ENCODE measurements at places on chromosomes 12 and 14.

DNA sequence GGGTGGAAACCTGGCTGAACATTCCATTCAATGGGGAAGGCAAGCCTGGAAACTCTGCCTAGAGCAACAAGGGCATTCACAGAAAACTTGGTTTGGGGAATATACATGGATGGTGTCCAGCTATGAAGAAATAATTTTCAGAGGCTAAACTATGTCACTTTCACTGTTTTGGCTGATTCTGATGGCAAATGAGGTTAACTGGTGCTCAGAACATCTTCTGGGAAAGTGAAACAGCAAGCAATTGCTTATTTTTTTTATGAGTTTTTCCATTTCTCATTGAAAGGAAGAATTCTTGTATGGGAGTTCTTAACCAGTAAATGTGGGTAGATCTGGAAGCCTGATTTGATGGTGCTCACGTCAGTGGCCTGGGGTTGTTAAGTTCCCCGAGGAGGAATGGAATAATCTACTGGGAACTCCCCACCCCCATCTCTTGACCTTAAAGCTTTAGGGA, 132.8 kb upstream of the BTG1 start:
- no peak for DNase-seq

- no peak for DNase-seq
These were observed 40.6 kb downstream of the EP400 start for GRCh38 chr12:131990066-131990979.

DNA sequence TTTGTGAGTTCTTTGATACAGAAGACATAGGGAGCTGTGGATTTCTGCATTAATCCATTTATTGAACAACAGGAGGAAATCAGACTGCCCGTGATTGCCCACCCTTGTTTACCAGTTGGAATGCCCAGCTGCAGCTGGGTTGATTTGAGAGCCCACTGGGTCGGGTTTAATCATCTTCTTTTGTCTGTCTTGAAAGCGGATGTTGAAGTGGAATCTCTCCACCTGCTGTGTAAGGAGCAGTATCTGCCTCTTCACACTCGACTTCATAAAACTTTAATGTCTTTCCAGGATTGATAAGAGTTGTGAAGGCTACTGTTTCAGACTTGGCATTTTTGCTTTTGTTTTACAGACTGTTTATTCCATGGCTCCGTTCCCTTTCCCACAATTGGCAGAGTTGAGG, 39.9 kb downstream of the TBC1D30 start:
- DNase-seq: no peak

- DNase-seq: no peak
These were observed 69.2 kb downstream of the C2CD5 start for GRCh38 chr12:22474970-22475720.

DNA sequence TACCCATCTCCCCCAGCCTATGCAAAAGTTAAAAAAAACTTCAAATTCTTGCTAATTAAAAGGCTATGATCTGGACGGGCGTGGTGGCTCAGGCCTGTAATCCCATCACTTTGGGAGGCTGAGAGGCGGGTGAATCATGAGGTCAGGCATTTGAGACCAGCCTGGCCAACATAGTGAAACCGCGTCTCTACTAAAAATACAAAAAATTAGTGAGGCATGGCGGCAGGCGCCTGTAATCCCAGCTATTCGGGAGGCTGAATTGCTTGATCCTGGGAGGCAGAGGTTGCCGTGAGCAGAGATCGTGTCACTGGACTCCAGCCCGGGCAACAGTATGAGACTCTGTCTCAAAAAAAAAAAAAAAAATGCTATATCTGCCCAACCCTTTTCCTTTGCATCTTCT, 925.4 kb downstream of the GALC start:
- no peak for DNase-seq

GRCh38 chr12:129296671-129297070, 443.4 kb downstream of the GLT1D1 start:
- DNase-seq: no peak

- no peak for DNase-seq
These were observed 506.4 kb downstream of the MED13L start for GRCh38 chr12:115771065-115771464.

- DNase-seq: no peak
These were observed 214.1 kb downstream of the DUSP6 start for GRCh38 chr12:89138048-89138852.

GRCh38 chr12:129670256-129670920, 233.4 kb downstream of the TMEM132D start:
- no peak for DNase-seq

- DNase-seq: no peak
These were observed 216.1 kb downstream of the TMEM121 start for GRCh38 chr14:105742531-105742848.

GRCh38 chr14:33711811-33712216, 239.1 kb downstream of the EGLN3 start:
- no peak for DNase-seq

DNA sequence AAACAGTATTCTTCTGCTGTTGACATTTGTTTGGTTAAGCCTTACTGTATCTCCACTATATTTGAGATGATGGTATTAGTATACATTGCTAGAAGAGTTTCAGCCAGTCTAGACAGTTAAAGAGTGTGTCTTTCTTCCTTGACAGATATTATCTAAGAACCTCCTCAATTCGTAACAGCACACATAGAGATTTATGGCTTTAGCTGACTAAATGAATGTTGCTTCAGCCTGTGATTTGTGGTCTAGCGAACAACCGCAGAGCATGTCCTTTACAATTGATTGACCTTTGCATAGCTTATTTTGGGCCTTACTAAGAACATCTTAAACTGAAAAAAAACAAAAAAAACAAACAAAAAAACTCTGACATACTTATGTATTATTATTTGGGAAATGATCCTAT, 122.2 kb downstream of the DAAM1 start:
- DNase-seq: no peak

DNA sequence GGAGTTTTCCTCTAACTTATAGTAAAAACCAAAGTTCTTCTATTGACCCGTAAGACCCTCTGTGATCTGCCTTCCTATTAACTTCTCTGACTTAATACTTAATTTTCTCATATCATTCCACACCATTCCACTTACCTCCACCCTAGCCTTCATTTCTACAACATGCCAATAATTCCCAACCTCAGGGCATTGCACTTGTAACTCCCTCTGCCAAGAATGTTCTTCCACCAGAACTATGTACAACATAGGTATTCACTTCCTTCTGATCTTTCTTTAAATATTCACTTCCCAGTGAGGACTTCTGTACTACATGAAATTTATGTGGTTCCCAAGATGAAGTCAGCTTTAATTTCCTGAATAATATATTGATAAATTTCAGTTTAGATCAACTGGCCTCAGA, 531.7 kb downstream of the LRFN5 start:
- no peak for DNase-seq

- no peak for DNase-seq
These were observed 717.7 kb upstream of the USP15 start for GRCh38 chr12:61542551-61542950.

DNA sequence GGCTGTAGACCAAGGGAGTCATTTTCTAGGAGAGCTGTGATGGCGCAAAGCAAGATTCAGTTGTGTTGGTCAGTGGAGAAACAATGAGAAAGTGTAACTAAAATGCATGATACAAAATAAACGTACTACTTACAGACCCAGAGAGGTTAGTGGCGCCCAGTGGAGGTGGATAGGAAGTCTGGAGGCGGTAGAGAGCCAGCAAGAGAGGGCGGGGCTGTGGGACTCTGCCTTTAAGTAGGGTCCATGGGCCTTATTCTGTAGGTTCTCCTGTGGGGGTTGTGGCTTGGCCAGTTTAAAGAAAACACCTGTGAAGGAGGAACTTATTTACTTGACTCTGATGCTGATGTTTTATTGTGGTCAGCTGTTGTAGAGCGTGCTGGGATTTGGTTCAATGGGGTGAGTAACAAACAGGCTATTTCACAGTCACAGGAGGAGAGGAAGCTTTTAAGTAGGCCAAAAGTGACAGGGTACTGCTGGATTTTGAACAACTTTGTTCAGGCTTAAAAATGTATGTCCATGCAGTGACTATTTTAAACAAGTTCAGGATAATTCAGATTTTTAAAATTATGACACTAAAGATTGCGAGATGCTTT, 1097.7 kb downstream of the TMTC2 start:
- no peak for DNase-seq

- DNase-seq: no peak
These were observed 8.0 kb upstream of the NRXN3 start for GRCh38 chr14:78162202-78162601.

DNA sequence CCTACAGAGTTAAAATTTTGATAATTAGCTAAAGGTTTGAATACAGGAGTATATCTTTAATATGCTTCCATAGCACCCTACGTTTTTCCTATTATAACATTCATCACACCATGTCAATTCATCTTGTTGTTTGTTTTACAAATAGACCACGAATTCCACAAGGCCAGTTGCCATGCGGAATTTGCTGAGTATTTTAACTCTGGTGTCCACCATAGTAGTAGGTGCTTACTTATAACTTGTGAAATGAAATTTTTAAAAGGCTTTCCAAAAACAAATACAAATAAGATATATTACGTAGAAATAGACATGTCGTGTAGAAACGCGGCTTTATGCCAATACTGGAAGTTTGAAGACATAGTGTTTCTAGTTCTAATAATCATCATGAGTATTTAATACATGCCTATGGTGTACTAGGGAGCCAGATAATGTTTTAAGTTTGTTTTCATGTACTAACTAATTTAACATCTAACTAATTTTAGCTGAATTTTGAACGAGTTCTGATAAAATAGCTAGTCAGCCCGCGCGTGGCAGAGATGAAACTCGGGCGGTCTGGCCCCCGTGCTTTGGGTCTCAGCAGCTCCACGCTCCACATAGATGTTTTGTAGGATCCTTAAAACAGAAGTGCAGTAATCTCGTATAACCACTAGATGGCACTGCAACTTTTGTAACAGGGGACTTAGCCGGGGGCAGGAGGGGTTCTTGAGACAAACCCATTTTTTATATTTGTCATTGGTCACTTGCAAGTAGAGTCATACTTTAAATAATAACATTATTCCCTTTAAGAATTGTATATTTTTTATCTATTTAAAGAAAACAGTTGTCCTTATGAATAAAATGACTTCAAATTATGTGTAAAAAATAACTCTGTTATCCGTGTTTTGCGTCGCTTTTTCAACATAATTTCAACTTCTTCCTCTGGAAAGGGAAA, 10.2 kb downstream of the CD69 start:
- DNase-seq: no peak

DNA sequence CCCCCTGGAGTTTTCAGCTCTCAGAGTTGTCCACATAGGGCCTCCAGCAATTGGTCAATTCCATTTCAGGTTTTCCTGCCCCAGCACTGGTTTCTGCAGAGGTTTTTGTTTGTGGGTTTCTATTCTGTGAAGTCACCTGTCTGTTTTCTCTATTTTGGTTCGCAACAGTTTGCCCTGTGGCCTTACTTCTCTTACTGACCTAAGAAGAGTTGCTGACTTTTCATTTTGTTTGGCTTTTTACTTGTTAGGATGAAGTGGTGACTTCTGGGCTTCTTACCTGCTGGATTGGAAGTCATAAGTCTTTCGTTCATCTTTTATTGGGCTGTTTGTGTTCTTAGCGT, 196.4 kb upstream of the PARP11 start:
- no peak for DNase-seq

DNA sequence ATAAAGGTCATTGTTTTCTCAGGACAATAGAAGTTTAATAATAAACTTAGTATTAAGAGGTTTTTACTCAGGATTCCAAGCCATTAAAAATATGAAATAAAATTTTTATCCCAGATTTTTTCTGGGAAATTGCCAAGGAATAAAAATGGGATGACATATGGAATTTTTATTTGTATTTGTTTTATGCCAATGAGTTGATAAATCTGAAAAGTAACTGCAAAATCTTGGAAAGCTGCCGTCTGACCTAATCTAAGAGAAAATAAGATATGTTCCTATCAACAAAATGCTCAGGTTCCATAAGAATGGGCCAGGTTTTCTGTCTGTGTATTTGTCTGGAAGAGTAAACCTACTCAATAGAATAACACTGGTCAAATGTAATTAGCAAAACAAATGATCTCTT, 22.2 kb upstream of the KERA start:
- no peak for DNase-seq

- no peak for DNase-seq
These were observed 74.9 kb downstream of the NTF3 start for GRCh38 chr12:5506821-5507231.

GRCh38 chr12:2287589-2287988, 234.8 kb downstream of the CACNA1C start:
- no peak for DNase-seq

- no peak for DNase-seq
These were observed 32.3 kb downstream of the EFCAB11 start for GRCh38 chr14:89922031-89922907.

- no peak for DNase-seq
These were observed 410.7 kb upstream of the RGS6 start for GRCh38 chr14:71521238-71522135.

DNA sequence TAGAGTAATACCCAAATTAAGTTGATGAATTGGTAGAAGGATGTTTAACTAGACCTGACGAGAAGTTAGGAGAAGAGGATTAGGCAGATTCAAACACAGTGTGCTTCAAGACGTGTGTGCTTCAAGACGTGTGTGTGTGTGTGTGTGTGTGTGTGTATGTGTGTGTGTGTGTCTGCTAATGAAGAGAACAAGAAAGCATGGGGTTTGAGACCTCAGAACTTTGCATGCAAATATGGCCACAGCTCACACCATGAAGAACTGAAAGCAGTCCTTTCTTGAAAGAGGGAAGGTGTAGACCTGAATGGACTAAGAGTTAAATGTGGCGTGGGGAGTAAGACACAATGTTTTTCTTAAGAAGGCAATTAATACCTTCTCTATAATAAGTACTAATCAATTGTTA, 32.5 kb upstream of the SSPN start:
- DNase-seq: no peak

- no peak for DNase-seq
These were observed 1123.0 kb downstream of the VRK1 start for GRCh38 chr14:97920201-97920600.

GRCh38 chr12:103580026-103580425, 7.0 kb upstream of the STAB2 start:
- DNase-seq: no peak

DNA sequence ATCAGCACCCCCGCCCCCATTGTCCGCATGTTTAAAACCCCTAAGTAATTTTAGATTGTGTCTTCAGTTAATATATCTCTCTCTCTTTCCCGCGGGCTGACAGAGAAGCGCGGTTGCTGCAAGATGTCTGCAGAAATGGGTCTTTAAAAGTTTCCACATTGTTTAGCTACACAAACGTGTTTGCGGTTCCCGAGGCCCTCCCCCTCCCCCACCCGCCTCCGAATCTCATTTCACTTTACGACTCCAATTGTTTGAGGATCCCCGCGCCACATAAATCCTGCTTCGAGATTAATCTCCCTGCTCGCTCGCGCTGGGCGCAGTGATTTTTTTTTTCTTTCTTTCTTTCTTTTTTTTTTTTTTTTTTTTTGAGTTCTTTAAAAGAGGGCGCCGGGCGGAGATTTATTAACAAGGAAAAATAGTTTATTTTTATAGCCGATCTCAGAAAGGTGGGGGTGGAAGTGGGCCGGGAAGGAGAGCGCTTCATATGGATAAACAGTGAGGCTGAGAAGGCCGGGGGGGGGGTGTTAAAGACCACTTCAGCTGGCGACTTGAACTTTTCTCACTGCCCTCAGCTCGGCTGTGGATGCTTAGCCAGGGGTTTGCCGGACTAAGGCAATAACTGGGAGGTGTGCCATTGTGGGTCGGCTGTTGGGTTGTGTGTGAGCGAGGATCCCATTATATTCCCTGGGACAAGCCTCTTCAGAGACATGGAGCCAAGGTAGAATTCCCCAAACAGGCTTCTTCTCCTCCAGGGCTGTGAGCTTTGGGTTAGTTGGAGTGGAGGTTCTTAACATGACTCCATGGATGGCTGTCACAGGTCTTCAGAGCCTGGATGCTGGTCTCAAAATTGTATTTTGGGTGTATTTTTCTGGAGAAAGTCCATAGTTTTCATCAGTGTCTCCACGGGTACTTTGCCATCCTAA, 39.7 kb upstream of the TBX5 start:
- DNase-seq: no peak
